Activated CD4-positive, alpha-beta T cell treated with anti-CD3 and anti-CD28 coated beads for 36 hours (primary cell): ENCODE measurements at places on chromosomes 11 and 22. TPM values are rescaled to one million over a fixed set of nuclear protein-coding genes. Genes with fewer than 3 reads are reported as not detected.

DNA sequence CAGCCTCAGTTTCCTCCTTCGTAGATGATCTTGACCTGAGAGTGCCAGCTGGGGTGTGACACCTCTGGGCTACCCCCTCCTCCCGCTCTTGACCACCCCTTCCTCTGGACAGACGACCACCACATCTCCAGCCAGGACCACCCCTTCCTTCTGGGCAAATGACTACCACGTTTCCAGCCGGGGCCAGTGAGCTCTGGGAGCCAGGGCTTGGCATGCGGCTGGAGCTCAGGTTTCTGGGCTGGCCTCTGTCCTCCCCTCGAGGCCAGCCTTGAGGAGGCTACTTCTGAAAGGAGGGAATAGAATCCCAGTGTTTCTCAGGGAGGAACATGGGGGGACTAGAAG, 120.9 kb downstream of the KCNQ1OT1 start:
- no peak for DNase-seq

- DNase-seq = no peak
Measured at GRCh38 chr11:126602349-126602940, 247.0 kb downstream of the ST3GAL4 start.

- DNase-seq = no peak
Measured at GRCh38 chr11:121067453-121067852, 33.6 kb upstream of the TECTA start.

- DNase-seq = no peak
Measured at GRCh38 chr11:56636861-56637260, 5.4 kb downstream of the OR5AP2 start.

- no peak for DNase-seq
Measured at GRCh38 chr11:101003468-101003867, 126.1 kb downstream of the PGR start.

DNA sequence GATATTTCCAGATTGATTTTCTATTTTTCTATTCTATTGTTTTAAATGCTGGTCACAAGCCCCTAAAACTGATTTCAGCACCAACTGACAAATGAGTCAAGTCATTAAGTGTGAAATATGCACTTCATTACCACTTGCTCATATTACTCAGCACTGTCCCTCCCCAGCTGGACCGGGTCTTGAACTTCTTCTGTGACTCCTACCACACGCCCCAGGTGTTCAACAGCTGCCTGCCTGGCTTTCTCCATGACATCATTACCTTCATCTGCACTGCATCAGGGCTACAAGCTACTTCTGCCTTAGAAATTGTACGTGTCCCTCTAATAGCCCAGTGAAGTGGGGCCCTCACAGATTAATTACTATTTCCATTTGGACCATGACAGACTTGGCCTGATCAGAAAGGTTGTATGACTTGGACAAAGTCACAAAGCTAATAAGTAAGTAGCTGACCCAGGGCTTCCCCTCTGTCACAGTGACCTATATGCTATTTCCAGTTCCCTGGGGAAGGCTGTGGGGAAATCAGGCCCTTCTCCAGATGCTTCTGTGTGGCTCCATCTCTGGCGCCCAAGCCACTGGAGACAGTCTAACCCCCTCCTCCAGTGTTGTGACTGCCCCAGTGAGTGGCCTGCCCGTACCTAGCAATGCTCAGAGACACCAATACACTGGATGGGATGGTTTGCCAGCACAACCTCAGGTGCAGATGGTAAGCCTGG, 18.1 kb downstream of the TBC1D10A start:
- DNase-seq = peak; percentile 62

DNA sequence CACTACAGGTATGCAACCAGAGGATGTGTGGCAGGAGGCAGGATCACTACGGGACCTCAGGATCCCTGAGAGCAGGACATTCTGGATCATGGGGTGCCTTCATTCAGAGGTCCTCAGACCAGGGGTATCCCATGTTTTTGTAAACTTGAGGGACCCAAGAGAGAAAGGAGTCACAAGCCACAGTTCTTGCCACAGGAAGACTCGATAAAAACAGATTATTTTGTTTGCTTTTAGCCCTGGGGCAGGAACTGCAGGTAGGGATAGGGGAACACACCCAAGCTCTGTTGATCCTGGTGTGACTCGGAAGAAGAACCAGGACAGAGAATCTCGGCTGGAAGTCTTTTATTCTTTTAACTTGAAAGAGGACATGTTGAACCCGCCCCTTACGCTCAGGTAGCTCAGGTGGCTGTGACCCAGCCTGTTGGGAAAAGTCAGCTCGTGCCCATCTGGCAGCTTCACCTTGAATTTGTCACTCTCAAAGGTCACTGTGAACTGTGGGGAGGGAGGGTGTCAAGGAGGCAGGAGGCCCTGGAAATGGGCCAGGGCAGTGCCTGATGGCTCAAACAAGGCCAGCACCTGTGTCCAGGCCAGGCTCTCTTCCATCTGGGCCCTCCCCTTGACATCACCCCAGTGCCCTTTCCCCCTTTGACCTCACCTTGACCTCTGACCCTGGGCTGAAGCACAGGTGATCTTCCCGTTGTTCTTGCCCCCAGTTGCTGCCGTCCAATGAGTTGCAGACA, 9.8 kb downstream of the LGALS2 start:
- DNase-seq = no peak

GRCh38 chr11:61983419-61983818, 16.0 kb upstream of the FTH1 start:
- no peak for DNase-seq

- DNase-seq = no peak
Measured at GRCh38 chr11:116109228-116109627, 605.0 kb upstream of the CADM1 start.

DNA sequence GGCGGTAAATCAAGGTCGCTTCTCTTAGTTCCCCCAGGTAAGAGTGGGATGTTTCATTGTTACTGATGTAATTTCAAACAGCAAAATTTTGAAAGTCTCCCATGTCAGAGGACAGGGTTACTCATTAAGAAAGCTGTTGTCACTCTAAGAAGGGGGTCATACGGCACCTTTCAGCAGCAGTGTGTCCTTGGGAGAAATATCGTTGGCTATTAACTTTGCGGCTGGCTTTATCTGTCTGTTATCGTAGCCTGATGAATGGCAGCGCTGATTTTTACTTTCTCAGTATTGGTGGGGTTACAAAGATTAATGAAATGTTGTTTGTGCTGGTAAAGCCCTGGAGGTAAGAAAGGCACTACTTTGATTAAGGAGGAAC, 27.5 kb upstream of the FBXO3 start:
- no peak for DNase-seq

DNA sequence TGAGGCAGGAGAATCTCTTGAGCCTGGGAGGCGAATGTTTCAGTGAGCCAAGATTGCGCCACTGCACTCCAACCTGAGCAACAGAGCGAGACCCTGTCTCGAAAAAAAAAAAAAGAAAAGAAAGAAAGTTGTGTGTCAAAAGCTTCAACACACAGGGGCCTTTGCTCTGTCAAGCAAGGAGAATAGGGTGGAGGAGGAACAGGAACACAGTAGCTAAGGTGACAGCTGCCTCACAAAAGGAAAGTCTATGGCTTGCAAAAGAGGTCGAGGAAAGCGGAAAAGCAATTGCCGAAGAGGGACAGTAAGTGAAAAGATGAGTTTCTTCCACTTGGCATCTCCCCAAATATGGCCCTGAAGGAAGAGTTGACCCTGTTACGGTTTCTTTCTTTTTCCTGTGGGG, 26.5 kb upstream of the TMA7B start:
- no peak for DNase-seq

- DNase-seq = peak; percentile 96
Measured at GRCh38 chr22:43088984-43089717, at the start of gene TTLL1. TTLL1 (minus strand) TSS chr22:43089391; CDS start chr22:43075586, 13,805 bp downstream.

GRCh38 chr11:46235777-46236688, 41.4 kb upstream of the CREB3L1 start:
- DNase-seq = no peak

DNA sequence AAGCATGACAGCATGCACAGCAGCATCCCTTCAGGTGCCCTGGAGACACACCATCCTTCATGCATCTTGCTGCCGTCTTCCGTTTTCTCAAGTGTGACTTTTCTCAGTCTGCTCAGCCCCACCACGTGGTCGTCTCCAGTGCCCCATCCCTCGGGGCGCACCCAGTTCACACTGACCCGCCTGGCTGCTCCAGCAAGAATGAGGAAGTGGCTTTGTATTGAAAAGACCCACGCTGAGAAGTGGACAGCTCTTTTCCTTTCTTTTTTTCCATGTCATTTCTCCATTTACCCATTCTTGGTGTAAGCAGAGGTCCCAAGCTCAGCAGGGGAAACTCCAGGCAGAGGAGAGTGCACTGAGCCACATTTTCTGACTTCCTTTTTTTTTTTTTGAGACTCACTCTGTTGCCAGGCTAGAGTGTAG, 14.5 kb downstream of the SERPINH1 start:
- peak; percentile 31 for DNase-seq

- no peak for DNase-seq
Measured at GRCh38 chr11:117826832-117827231, 2.3 kb upstream of the FXYD2 start.

DNA sequence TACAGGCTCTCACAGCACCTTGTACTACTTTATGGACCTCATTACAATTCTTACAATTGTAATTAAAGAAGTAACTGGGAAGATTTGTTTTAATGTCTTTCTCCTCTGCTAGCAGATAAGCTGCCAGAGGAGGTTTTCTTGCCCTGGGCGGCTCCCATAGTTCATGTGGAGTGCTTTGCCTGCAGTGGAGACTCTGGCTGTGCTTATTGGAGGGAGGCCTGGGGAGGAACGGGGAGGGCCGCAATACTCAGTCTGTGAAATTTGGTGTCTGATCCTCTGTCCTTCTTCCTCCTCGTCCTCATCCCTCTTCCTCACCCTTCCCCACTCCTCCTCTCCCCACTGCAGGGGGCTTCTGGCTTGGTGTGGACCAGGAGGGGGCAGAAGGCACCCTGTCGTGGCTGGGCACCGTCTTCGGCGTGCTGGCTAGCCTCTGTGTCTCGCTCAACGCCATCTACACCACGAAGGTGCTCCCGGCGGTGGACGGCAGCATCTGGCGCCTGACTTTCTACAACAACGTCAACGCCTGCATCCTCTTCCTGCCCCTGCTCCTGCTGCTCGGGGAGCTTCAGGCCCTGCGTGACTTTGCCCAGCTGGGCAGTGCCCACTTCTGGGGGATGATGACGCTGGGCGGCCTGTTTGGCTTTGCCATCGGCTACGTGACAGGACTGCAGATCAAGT, 5.6 kb downstream of the SLC35C1 start:
- DNase-seq = no peak

DNA sequence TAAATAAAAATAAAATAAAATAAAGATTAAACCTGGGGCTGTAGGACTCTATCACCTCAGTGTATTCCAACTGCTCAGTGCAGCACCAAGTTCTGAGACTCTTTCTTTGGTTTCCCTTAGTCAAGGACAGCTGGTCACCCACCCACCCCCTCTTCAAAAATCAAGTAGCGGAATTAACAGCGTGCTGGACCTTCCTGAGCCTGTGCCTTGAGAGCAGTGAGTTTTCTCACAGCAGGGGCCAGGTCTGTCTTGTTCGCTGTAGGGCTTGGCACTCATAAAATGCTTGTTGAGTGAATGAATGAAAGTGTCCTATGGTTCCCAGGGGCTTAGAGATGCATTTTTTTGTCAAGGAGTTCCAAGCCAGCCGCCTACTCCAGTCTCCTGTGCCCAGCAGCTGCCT, 2.9 kb upstream of the ALX4 start:
- no peak for DNase-seq

- peak; percentile 89 for DNase-seq
Measured at GRCh38 chr22:50190182-50190940, 4.6 kb downstream of the TRABD start.

DNA sequence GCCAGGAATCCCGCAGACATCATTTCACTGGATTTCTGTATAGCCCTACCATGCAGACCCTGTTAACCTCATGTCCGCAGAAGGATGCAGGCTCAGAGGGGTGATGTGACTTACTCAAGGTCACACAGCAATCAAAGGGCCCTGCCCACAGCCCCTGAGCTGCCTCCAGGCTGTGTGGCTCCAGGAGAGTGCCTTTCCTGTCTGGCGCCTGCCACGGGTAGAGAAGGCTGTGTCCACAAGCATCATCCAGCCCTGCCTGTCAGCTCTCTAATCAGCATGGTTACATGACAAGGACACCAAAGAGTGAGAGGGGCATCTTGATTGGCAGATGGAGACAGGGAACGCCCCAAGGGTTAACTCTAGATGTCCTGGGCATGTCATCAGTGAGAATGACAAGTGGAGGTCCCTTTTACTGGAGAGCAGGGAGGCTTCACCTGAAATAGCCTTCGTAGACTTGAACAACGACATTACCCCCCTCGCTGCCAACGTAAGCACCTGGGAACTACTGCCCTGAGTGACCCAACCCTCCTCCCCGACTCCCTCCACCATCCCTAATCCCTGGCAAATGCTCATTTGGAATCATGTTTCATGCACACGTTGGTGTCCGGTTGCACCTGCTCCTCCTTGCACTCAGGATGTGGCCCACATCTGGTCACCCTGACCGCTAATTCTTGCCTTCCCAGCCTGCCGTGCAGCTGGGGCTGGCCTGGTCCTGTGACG, 6.9 kb downstream of the FGF19 start:
- no peak for DNase-seq

DNA sequence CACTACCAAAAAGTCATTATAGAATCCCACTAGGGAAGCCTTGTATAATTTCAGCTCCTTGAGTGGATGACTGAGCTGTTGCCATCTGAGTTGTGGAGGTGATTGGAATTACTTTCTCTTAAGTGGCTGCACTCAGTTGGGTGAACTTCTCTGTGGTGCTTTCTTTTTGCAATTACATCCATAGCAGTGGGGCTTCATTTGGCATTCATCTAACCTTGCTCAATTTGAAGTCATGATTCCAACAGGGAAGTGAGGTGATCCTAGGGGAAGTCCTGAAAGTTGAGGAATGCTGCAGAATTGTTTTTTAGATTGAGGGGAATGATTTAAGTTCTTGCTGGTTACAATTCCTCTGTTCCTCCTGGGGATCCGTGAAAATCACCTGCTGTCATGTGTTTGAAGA, 39.6 kb downstream of the ARHGAP42 start:
- no peak for DNase-seq

Gene MUC2
- not detected for total RNA-seq

Gene APOBEC3B
- total RNA-seq = 8.0 TPM

Gene CDPF1
- 8.8 TPM for total RNA-seq

Gene SPATA19
- total RNA-seq = not detected

Gene TCN2
- total RNA-seq = 0.32 TPM

Gene CHRM1
- not detected for total RNA-seq

Gene OR52B4
- not detected for total RNA-seq

Gene ROBO4
- total RNA-seq = not detected
